Naive thymus-derived CD8-positive, alpha-beta T cell (primary cell): ENCODE measurements at places on chromosomes 1 and 21.

- no peak for DNase-seq
Observed at GRCh38 chr1:84020151-84020550, 21.2 kb upstream of the TTLL7 start.

- no peak for DNase-seq
Observed at GRCh38 chr1:169957884-169958283, 64.2 kb upstream of the SCYL3 start.

DNA sequence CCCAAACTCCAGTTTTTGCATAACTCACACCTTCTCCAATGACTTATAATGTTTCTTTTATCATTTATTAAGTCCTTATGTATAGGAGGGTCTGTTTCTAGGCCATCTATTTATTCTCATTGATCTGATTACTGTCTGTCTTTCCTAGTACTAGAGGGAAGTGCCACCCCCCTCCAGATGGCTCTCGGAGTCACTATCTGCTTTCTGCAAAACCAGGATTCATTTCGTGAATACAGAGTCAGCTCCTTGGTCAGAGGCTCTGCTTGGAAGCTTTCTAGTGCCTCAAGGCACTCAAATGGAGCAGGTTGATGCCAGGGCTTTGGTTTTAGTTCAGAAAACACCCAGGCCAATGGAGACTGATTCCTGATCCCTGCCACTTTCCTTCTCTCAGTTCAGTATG lies 102.3 kb upstream of the CD34 start:
- DNase-seq, result no peak

- DNase-seq, result no peak
Observed at GRCh38 chr1:241212628-241213027, 144.4 kb downstream of the RGS7 start.

DNA sequence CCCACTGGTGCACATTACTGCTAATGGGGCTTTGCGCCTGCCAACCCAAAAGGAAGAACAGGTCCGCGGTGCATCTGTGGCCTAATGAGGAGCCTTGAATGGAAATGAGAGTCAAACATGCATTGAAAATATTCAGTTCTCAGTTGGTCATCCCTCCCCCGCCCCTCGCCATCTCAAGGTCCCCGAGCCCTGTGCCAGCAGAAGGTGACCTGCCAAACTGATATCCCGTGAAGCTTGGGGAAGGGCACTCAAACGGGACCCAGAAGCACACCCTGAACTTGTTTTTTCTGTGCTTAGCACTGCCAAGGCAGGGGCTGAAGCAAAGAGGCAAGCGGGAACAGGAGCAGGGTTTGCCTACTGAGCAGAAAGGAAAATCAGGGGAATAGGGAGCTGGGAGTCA lies 67.9 kb upstream of the ZNF648 start:
- no peak for DNase-seq

GRCh38 chr21:31555741-31556191 lies 103.7 kb upstream of the SOD1 start:
- no peak for DNase-seq

- DNase-seq, result no peak
Observed at GRCh38 chr1:88799491-88799890, 91.9 kb downstream of the GTF2B start.

- DNase-seq, result no peak
Observed at GRCh38 chr1:64209221-64209620, 5.8 kb downstream of the UBE2U start.

DNA sequence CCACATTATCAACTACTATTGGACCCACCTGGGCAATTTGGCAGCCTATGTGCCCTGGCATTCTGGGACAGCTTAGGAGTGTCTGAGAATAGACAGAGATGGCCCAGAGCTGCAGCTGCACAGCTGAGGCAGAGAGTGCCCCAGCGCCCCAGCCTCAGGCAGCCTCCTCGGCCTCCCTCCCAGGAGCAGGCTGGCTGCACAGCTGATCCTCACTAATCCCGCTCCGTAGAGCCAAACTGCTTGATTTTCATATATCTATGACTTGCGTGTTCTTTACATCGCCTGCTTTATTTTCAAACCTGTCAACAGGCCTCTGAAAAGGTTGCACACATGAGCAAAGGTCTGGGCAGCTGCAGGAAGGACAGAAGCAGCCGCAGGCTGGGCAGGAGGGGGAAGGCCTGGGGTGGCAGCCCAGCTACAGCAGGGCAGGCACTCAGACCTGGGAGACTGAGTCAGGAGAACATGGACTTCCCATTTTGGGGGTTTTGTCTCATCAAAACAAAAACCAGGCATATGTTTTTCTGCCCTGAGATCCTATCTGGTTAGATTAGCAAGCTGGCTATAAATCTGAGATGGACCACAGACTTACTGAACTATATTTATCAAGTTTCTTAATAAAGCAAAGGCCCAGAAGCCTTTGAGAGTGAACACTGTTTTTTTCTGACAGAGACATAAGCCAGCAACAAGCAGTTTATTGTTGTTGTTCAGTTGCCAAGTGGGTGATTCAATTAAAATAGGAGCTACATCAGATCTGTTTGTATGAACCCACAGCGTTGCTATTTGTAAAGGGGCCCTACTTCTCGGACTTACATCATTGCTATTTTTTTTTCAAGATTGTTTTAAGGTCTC lies 301.8 kb upstream of the DUSP10 start:
- no peak for DNase-seq

DNA sequence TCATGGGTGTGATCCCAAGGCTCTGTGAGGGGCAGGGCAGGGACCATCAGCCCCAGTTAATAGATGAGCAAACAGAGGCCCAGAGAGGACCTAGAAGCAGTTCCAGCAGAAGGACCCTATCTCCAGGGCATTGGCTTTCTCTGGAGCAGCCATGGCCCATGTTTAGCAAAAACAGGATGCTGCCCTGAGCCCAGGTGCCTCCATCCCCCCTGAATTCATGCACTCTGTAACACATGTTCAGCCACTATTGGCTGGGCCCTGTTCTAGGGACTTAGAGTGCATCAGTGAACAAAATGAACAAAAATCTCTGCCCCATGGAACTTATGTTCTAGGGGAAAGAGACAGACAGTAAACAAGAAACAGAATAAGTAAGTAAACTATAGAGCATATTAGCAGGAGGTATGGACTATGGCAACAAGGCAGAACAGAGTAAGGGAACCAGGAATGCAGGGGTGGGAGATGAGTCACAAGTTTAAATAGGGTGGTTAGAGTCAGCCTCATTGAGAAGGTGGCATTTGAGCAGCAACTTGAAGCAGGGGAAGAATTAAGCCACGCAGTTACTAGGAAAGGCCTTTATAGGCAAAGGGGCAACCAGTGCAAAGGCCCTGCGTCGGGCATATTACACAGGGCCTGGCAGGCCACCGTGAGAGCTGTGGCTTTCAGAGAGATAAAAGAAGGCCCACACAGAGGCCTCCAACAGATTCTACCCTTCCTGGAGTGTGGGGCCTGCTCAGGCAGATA lies 185.9 kb upstream of the EDN2 start:
- DNase-seq, result no peak

GRCh38 chr1:183417772-183418491 lies at the start of gene NMNAT2:
NMNAT2 (minus strand) TSS chr1:183418380; CDS start chr1:183418267, 113 bp downstream.
- no peak for DNase-seq

- no peak for DNase-seq
Observed at GRCh38 chr1:113534875-113535274, 144.6 kb downstream of the MAGI3 start.

DNA sequence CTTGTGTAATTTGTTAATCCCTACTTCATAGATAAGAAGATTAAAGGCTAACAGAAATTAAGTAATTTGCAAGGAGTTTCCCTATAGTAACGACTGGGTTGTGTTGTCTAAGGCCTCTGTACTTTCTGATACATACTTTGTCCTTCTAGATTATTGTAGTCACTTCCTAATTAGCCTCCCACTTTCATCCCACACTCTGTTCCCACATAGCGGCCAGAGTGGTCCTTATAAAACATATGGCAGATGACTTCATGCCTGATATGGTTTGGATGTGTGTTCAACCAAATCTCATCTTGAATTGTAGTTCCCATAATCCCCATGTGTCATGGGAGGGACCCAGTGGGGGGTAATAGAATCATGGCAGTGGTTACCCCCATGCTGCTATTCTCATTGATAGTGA lies 120.5 kb upstream of the DAB1 start:
- DNase-seq, result no peak

DNA sequence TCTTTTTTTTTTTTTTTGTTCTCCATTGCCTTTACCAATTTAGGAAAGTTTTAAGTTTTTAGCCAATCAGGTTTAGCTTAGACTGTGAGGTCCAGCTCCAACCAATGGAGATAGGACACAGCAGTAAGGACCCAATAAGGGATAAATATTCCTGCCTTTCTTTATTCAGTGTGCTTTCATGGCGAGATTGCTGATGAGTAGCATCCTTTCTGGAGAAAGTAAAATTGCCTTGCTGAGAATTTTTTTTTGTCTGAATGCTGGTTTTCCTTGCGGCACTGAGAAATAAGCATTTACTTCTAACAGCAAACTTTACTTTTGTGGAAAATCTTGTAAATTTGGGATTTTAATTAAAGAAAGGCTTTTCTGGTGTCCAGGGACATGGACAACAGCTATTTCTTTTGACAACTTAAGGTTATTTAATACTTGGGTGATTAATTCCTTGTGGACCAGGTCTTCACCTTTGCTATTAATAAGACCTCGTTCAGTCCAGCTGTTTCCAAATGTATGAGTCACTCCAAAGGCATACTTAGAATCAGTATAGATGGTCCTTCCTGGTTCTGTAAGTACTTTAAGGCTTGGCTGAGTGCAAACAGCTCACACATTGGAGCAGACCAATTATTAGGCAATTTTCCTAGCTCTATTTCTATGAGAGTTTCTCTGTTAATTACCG lies 54.1 kb downstream of the SERINC2 start:
- no peak for DNase-seq

DNA sequence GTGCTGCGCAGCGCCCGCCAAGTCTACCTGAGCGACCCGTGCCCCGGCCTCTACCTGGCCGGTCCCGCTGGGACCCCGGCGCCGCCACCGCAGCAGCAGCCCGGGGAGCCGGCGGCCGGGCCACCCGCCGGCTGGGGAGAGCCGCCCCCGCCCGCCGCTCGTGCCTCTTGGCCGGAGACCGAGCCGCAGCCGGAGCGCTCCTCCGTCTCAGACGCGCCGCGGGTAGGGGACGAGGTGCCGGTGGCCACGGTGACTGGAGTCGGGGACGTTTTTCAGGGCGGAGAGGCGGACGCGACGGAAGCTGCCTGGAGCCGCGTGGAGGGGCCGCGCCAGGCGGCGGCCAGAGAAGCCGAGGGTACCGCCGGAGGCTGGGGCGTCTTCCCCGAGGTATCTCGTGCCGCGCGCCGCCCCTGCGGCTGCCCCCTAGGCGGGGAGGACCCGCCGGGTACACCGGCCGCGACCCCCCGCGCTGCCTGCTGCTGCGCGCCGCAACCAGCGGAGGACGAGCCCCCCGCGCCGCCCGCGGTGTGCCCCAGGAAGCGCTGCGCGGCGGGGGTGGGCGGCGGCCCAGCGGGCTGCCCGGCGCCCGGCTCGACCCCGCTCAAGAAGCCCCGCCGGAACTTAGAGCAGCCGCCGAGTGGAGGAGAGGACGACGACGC lies 646 bp downstream of the IER5 start:
- peak; percentile 36 for DNase-seq
